ENCODE measurements at places on chromosomes 13 and 19. TPM values are rescaled to one million over a fixed set of nuclear protein-coding genes. Genes with fewer than 3 reads are reported as not detected.

DNA sequence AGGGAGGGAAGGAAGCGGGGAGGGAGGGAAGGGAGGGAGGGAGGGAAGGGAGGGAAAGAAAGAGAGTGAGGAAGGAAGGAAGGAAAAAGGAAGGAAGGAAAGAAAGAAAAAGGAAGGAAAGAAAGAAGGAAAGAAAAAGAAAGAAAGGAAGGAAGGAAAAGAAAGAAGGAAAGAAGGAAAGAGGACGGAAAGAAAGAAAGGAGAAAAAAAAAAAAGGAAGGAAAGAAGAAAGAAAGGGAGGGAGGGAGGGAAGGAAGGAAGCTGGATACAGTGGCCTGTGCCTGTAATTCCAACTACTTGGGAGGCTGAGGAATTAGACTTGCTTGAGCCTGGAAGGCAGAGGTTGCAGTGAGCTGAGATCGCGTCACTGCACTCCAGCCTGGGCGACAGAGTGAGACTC, 35.3 kb downstream of the OLFM2 start:
- H3K4me3 ChIP-seq, result no peak overlapping the region
- no peak for DNase-seq
- H3K27me3 ChIP-seq, result no peaks in the 10 kb centered on the region
- H3K27ac ChIP-seq, result no peak overlapping the region
- H3K36me3 ChIP-seq, result no peaks in the 10 kb centered on the region

DNA sequence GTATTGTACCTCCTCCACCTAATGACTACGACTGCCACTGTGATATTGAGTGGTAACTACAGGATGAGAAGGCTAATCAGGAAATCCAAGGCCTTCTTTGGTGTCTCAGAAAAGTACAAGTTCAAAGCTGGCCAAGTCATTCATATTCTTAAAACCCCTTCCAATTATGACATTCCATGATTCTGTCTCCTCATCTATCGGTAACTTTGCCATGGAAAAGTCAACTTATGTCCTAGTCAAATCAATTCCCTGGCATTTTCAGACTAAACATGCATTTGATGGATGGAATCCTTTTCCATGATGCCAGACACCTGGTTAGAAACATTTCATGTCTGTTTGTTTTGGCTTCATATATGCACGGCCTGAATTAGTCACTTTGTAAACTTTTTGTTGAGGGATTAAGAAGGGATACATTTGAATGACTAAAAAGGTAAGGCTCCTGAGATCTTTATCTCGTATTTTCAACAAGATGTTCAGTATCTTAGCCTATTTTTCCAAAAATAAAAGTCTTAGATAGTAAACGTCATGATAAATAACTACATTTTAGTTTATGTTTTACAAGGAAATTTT, 186.5 kb downstream of the NHLRC3 start:
- no peaks in the 10 kb centered on the region for H3K36me3 ChIP-seq
- H3K27ac ChIP-seq, result no peak overlapping the region
- no peaks in the 10 kb centered on the region for H3K4me1 ChIP-seq
- H3K4me3 ChIP-seq, result no peak overlapping the region
- no peaks in the 10 kb centered on the region for H3K27me3 ChIP-seq
- no peak for DNase-seq

- H3K27ac ChIP-seq, result no peak overlapping the region
- DNase-seq, result no peak
- H3K4me3 ChIP-seq, result no peak overlapping the region
- no peaks in the 10 kb centered on the region for H3K27me3 ChIP-seq
These were observed 547.9 kb downstream of the GPC6 start for GRCh38 chr13:93774506-93774905.

GRCh38 chr13:77374339-77374738, 47.4 kb upstream of the MYCBP2 start:
- no peak overlapping the region for H3K27ac ChIP-seq
- H3K27me3 ChIP-seq, result no peaks in the 10 kb centered on the region
- peaks cover 7% of the 10 kb centered on the region for H3K4me1 ChIP-seq
- DNase-seq, result no peak
- no peaks in the 10 kb centered on the region for H3K36me3 ChIP-seq

DNA sequence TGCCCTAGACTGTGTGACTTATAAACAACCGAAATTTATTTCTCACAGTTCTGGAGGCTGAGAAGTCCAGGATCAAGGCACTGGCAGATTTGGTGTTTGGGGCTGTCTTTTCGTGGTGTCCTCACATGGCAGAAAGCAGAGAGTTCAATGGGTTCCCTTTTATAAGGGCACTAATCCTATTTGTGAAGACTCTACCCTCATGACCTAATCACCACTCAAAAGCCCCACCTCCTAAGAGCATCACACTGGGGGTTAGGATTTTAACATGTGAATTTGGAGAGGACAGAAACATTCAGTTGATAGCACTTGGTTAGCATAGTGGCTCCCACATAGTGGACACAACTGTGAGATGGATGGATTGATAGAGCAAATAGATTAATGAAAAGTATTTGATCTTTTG, 21.5 kb upstream of the GPR18 start:
- DNase-seq, result no peak
- H3K4me3 ChIP-seq, result no peak overlapping the region
- no peaks in the 10 kb centered on the region for H3K36me3 ChIP-seq

DNA sequence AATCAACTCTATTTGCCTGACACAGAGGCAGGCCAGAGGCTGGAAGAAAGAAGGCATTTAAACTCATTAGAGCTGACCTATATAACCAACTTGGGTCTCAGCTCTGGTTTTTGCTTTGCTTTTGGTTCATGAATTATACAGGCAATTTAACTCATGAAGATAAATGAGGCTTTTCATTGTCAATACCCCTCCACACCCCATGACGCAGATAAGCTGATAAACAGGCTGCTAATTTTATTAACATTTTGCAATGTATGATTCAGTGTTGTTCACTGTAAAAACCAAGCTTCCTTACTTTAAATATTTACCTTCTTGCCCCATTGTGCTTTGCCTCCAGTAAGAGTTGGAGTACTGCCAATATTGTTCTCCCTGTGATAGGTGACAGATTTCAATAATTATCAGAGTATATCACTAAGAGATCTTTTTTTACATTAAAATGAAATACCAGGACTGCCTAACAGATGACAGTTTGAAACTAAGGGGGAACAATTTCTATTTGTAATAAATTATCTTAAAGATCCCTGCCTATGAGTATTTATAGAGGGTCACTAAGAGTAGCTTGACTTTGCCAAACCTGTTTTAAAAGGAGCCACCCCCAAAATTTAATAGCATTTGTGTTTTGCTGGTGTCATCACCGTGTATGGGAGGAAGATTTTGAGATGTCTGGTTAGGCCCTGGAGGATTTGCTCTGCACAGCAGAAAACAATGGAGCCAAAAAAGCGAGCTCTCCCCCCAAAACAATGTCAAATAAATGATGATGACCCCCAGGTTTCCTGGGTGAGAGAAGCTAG, 472.7 kb upstream of the NBEA start:
- H3K4me3 ChIP-seq, result no peak overlapping the region
- H3K4me1 ChIP-seq, result no peaks in the 10 kb centered on the region
- H3K27me3 ChIP-seq, result no peaks in the 10 kb centered on the region
- no peaks in the 10 kb centered on the region for H3K36me3 ChIP-seq
- H3K27ac ChIP-seq, result no peak overlapping the region

DNA sequence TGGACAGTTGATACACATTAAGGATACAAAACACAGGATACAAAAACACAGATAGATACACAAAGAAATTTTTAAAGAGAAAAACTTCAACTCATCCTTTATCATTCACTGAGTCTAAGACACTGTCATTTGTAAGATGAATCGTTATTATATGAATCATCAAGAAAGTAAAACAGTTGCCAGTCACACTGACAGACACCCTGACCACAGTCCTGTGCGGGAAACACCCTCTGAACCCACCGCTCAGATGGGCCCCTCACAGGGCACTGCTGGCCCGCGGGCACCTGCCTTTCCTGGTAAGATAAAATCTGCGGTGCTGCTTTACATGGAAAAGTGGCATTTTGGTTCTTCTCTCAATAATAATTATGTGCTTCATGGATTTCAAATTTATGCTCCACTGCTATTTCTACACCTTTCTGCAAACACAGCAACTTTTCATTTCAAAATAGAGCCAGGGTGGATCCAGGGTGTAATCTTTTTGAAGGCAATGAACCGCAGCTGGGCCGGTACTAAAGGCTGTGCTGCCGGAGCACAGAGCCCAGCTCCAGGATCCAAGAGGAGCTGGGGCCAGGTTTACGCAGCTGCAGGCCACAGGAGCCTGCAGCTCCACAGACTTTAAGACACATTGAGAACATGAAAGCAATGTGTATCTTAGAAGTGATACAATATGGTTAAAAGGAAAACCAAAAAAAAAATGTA, 76.8 kb downstream of the TUBGCP3 start:
- H3K36me3 ChIP-seq, result peaks cover 18% of the 10 kb centered on the region
- H3K27ac ChIP-seq, result no peak overlapping the region
- DNase-seq, result no peak
- no peak overlapping the region for H3K4me3 ChIP-seq
- no peaks in the 10 kb centered on the region for H3K4me1 ChIP-seq

- no peak overlapping the region for H3K4me3 ChIP-seq
- DNase-seq, result no peak
- no peaks in the 10 kb centered on the region for H3K27me3 ChIP-seq
- no peaks in the 10 kb centered on the region for H3K36me3 ChIP-seq
- no peak overlapping the region for H3K27ac ChIP-seq
- H3K4me1 ChIP-seq, result no peaks in the 10 kb centered on the region
These were observed 231.2 kb downstream of the NHLRC3 start for GRCh38 chr13:39269411-39269810.

DNA sequence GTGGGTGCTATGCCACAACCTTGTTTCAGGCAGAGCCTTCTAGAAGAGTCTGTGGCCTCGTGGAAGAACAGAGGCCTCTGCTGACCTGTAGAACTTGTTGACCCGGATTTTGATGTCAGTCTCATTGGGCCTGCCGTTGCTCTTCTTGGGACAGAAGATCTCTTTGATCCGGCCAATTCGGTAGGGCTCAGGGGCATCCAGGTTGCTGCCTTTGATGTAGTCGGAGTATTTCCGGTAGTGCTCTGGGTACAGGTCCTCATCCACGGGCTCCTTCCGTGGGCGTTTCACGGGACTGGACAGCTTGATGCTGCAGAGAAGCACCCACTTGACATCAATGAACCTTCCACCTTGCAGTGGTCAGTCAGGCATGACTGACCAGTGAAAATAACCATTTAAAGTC, 24.0 kb upstream of the EIF3G start:
- DNase-seq, result no peak
- H3K4me3 ChIP-seq, result no peak overlapping the region
- no peak overlapping the region for H3K27ac ChIP-seq
- H3K36me3 ChIP-seq, result peaks cover 1% of the 10 kb centered on the region
- no peaks in the 10 kb centered on the region for H3K27me3 ChIP-seq

GRCh38 chr13:109790086-109790485, 3.7 kb upstream of the IRS2 start:
- H3K27ac ChIP-seq, result no peak overlapping the region
- peaks cover 3% of the 10 kb centered on the region for H3K4me1 ChIP-seq
- DNase-seq, result no peak
- H3K4me3 ChIP-seq, result no peak overlapping the region
- no peaks in the 10 kb centered on the region for H3K27me3 ChIP-seq

DNA sequence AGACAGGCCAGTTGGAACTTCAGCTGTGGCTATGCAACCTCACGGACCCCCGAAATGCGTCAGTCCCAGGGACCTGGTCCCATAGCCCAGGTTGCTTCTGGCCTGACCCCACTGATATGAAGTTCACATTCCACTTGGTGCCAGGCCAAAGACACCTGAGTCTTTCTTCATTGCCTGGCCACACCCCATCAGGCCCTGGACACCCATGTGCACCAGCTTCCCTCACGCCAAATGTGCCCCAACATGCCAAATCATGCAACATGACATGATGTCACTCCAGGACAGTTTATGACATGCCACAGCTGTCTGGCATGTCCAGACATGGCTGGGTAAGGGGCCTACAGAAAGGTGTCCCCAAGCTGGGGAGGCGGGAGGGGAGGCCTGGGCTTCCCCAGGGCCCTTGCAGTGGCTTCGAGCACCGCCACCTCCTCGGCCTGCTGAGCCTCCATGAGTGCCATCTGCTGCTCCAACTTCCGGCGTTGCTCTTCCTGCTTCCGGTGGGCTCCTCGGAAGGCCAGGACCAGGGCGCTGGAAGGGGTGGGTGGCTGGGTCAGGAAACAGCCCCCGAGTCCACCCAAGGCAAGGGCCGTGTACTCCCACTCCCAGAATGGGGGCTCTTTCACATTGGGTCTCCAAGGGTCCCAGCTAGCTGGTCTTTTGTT, 4.3 kb upstream of the NR2F6 start:
- no peak overlapping the region for H3K27ac ChIP-seq
- H3K27me3 ChIP-seq, result no peaks in the 10 kb centered on the region
- H3K4me3 ChIP-seq, result no peak overlapping the region
- H3K4me1 ChIP-seq, result peaks cover 10% of the 10 kb centered on the region

ZNF567 gene
- 22.4 TPM for total RNA-seq

FCGBP gene
- 22.9 TPM for total RNA-seq

NLRP7 gene
- 0.07 TPM for total RNA-seq

ETHE1 gene
- total RNA-seq, result 22.3 TPM

AMER2 gene
- total RNA-seq, result not detected

ZNF442 gene
- total RNA-seq, result 6.9 TPM

Data from B cell (primary cell).